ENCODE measurements at places on chromosomes 11 and 22. TPM values are rescaled to one million over a fixed set of nuclear protein-coding genes. Genes with fewer than 3 reads are reported as not detected.

DNA sequence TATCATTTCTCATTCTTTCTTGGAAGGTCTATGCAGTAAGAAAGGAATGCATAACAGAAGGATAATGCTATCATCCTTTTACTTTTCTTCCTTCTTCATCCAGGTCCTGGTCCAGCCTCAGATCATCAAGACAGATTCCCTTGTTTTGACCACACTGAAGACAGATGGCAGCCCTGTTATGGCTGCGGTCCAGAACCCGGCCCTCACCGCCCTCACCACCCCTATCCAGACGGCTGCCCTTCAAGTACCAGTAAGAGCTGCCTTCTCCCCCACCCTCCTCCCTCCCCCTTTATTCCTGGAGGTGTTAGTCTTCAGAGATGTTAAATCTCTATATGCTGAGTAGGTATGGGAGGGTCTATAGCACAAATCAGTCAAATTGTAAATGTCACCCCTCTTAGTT is 37.9 kb downstream of the SREBF2 start:
- no peak overlapping the region for H3K4me3 ChIP-seq
- no peak for DNase-seq
- H3K27ac ChIP-seq: no peak overlapping the region

GRCh38 chr11:130882138-130882551 is 34.1 kb downstream of the SNX19 start:
- H3K4me1 ChIP-seq: no peaks in the 10 kb centered on the region
- H3K36me3 ChIP-seq: peaks cover 72% of the 10 kb centered on the region
- H3K27ac ChIP-seq: no peak overlapping the region
- no peaks in the 10 kb centered on the region for H3K27me3 ChIP-seq
- H3K4me3 ChIP-seq: no peak overlapping the region
- DNase-seq: no peak

DNA sequence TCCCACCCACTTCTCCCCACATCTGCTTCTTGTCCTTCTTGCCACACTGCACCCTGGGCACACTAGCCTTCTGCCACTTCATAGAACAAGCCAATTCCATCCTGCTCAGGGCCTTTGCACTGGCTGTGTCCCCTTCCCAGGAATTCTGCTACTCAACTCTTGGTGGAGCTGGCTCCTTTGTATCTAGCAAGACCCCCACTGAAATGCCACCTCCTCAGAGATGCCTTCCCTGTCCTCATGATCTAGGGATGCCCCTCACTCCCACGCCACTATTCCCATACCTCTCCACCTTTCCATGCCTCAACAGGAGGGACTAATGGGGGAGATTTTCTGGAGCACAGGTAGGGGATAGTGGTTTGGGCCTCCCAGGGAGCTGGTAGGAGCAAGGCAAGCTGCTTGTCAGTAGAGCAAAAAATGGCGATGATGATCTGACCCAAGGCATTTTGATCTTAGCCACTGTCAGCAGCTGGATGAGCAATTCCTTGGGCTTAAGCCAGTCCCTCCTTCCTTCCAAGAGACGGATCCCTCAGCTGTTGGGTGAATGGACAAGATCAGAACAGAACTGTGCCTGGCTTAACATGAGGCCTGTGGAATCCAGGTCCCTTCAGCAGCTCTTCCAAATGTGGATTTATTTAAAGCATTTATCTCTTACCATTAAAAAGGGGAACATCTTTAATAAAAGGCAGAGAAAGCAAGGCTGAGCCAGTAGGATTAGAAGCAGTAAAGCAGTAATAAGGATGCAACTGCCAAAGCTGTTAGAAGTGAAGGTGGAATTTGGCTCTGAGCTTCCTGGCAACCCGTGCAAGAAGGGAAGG is 4.0 kb upstream of the PRDM11 start:
- peak; percentile 32 for DNase-seq
- peaks cover 9% of the 10 kb centered on the region for H3K4me1 ChIP-seq
- H3K27ac ChIP-seq: no peak overlapping the region
- no peak overlapping the region for H3K4me3 ChIP-seq
- H3K27me3 ChIP-seq: no peaks in the 10 kb centered on the region
- H3K36me3 ChIP-seq: no peaks in the 10 kb centered on the region

DNA sequence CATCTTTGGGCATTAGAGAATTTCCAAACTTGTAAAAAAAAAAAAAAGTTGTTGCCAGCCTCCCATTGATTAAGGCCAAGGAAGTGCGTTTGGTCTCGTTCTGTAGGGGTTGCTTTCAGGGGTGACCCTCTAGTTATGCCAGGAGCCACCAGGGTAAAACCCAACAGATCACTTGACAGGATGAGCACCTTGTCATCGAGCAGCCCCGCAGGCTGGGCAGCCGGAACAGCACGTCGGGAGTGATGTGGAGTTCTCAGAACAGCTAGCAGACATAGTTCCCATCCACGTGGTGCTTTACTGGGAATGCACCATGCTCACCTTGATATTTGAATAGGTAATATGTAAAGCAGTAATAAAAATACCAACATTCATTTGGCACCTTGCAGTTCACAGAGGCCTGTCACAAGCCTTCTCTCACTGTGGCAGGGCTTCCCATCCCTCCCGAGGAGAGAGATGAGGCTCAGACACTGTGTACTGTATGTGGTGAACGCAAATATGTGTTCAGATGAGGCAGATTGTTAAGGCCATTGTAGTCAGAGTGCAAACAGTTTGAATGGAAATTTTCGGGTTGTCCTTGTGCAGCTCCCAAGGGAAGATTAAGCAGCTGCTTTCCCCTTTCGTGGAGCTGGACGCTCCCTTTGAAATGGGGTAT is 70.9 kb upstream of the SORL1-AS1 start:
- no peaks in the 10 kb centered on the region for H3K27me3 ChIP-seq
- no peak overlapping the region for H3K4me3 ChIP-seq
- DNase-seq: no peak
- no peaks in the 10 kb centered on the region for H3K4me1 ChIP-seq

DNA sequence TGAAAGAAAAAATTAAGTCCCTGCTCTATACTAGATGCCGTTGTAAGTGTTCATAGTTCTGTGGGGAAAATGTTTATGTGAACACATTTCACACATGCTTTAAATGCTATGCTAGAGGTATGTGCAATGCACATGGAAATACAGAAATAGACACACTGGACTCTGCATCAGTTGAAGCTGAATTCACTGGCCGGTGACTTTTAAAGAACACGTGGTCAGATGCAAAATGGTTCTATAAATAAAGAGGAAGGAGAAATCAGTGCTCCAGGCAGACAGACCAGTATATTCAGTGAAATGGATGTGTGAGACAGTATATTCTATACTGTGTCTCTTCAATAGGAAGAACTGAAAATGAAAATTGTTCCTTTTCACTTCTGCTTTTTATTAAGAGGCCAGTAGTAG is 29.9 kb downstream of the TRPC6 start:
- H3K27ac ChIP-seq: no peak overlapping the region
- no peaks in the 10 kb centered on the region for H3K27me3 ChIP-seq
- no peaks in the 10 kb centered on the region for H3K4me1 ChIP-seq
- DNase-seq: no peak

DNA sequence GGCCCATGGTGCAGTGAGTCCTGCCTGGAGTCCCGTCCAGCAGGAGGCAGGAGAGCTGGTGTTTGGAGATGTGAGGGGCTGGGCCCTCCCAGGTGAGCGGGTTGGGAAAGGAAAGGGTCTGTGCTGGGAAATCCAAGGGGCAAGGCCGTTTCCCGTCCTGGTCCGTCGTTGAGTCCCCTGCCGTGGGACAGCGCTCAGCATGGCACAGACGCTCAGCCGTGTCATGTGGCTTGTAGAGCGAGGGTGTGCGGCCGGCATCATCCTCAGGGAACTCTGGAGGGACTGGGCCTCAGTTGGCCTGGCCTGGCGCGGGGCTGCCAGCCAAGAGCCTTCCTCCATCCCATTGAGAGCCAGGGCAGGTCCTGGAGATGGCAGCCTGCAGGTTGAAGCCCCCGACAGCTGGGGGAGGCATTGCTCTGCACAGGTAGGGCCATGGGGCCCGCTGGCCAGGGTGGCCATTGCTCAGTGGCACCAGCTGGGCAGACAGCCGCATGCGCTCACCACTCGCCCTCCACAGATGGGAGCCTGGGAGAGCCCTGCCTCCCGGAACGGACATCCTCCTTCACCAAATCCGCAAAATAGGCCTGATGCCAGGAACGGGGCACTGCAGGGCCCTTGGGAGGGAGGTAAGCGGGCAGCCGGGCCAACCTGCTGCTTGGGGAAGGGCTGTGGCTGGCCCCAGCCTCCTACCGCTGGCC is 28.7 kb downstream of the KCNQ1 start:
- peak; percentile 63 for DNase-seq
- H3K27me3 ChIP-seq: no peaks in the 10 kb centered on the region
- H3K4me3 ChIP-seq: no peak overlapping the region
- H3K4me1 ChIP-seq: peaks cover 58% of the 10 kb centered on the region

CHADL gene
- total RNA-seq: 3.3 TPM

GRCh38 chr11:5489576-5490357 is 1.3 kb downstream of the OR52D1 start:
- no peak overlapping the region for H3K27ac ChIP-seq
- no peak overlapping the region for H3K4me3 ChIP-seq
- no peak for DNase-seq
- H3K4me1 ChIP-seq: no peaks in the 10 kb centered on the region

DNA sequence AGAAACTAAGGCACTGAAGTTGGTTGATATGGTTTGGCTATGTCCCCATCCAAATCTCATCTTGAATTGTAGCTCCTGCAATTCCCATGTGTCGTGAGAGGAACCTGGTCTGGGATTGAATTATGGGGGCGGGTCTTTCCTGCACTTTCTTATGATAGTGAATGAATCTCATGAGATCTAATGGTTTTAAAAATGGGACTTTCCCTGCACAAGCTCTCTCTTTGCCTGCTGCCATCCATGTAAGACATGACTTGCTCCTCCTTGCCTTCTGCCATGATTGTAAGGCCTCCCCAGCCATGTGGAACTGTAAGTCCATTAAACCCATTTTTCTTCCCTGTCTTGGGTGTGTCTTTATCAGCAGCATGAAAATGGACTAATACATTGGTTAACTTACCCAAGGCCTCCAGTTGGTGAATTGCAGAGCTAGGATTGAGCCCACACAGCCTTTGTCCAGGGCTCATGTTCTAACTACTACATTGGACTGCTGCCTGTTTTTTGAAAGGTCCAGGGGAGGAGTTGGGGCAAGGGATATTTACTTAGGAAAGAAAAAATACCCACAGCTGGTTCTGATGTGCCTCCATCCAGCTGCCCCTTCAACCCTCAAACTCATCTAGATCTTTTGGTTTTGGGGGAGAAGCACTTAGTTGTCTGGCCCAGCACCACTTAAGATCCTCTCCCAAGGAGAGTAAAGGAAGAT is 107.8 kb upstream of the NAV2 start:
- DNase-seq: no peak
- H3K4me3 ChIP-seq: no peak overlapping the region
- H3K4me1 ChIP-seq: no peaks in the 10 kb centered on the region
- H3K27me3 ChIP-seq: no peaks in the 10 kb centered on the region

KLHL35 gene
- total RNA-seq: 0.95 TPM

DNA sequence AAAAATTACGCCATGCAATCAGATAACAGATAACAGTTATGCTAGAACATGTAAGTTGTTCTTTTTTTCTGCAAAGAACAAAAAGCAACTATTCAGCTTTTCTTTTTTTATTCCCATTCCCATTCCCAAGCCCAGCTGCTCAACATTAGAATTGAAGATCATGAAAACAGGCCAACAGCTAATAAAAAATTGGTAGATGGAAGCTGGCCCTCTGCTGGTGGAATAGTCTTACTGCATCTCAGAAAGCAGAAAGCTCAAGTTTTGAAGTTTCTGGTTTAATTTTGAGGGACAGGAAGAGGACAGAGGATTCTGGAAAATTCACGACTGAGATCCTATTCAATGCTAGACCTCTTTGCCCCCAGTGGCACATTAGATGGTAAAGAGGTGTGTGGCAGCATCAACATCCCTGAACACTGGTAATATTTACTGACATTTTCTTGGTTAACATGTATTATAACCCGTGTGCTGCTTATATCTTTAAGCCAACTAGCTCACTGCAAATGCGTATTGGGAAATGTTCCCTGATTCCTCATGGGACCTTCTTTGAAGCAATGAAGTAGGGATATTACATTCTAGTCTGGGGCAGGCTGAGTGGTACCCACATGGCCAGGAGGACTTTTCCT is 591.2 kb downstream of the OPCML start:
- H3K4me1 ChIP-seq: no peaks in the 10 kb centered on the region
- H3K36me3 ChIP-seq: no peaks in the 10 kb centered on the region
- no peak overlapping the region for H3K4me3 ChIP-seq
- no peak overlapping the region for H3K27ac ChIP-seq

DNA sequence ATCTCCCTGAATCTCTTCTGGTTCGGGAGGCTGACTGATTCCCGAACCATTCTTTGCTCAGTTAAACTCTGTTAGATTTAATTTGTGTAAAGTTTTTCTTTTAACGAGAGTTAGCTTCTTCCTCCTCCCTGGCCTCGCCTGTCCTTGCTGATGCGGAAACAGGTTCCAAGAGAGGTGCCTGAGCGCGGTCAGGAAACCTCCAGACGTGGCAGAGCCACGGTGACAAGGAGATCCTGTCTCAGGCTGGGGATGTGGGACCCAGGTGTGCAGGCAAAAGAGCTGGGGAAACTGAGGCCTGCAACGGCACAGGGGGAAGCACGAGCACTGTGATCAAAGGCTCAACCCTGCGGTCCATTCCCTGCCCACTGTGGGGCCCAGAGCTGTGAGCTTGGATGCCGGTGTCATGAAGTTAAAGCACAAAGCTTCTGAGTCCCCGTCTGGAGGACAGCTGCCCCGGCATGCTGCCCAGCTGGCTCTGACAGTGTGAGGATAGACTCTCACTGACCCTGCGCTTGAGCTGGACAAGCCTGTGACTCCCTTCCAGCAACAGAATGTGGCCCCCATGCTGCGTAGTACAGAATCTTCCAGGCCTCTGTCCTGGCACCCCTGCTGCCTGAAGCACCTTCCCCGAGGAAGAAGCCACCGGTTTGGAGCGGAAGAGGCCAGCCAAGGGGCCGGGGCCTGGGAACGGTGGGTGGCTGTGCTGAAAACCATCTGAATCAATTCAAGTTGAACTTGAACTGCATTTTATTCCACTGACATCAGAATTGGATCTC is 960.6 kb downstream of the BRD1 start:
- no peak overlapping the region for H3K4me3 ChIP-seq
- DNase-seq: no peak
- no peaks in the 10 kb centered on the region for H3K36me3 ChIP-seq
- no peaks in the 10 kb centered on the region for H3K4me1 ChIP-seq

GRCh38 chr11:87602776-87603175 is 565.0 kb downstream of the TMEM135 start:
- no peaks in the 10 kb centered on the region for H3K4me1 ChIP-seq
- no peak overlapping the region for H3K4me3 ChIP-seq
- H3K27me3 ChIP-seq: no peaks in the 10 kb centered on the region
- DNase-seq: no peak

- no peak for DNase-seq
- H3K4me1 ChIP-seq: no peaks in the 10 kb centered on the region
- no peaks in the 10 kb centered on the region for H3K36me3 ChIP-seq
- H3K27ac ChIP-seq: no peak overlapping the region
- no peaks in the 10 kb centered on the region for H3K27me3 ChIP-seq
Measured at GRCh38 chr22:49497266-49497665, 330.4 kb downstream of the BRD1 start.
